Tongue (tissue), 3 donors: ENCODE measurements at places on chromosomes 2 and 18.

DNA sequence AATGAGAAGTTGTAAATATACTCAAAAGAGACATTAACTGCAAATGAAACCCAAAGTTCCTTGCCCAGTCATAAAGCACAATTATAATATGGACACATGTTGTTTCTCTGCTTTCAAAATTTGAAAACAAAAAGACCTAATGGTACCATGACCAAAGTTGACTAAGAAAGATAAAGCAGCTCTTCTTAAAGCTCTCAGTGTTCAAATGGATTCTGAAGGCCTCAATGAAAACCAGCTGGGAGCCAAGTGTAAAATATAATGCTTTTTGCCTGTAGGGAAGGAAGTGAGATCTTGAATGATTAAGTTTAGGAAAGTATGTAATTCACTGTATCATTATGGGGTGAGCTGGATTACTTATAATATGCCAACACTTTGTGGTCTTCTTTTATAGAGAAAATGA lies 178.6 kb downstream of the SATB2 start:
- DNase-seq = no peak

- DNase-seq = peak; percentile 91
Measured at GRCh38 chr2:23584054-23584745, 199.2 kb downstream of the KLHL29 start.

GRCh38 chr2:217000406-217000805 lies 140.5 kb upstream of the TNP1 start:
- DNase-seq = no peak

DNA sequence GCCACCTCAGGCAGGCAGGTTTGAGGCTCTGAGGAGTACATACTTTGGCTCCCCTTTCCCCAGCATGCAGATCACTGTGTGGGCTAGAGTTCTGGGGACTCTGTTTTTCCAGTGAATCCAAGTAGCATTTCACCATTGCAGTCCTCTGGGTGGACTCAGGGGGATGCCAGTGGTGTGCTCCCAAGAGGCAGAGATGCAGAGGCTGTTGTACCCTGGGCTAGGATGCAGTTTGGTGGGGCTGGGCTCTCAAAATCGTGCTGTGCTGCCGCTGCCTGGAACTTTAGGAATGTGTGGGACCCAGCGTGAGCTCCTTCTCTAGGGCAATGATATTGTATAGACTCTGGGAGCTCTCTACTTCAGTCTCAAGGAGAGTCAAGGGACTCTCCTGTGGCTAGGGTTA lies 104.9 kb downstream of the MYO3B start:
- no peak for DNase-seq

- no peak for DNase-seq
Measured at GRCh38 chr18:77044866-77045664, 87.5 kb downstream of the MBP start.

- no peak for DNase-seq
Measured at GRCh38 chr2:65944213-65944612, 490.7 kb upstream of the MEIS1 start.

DNA sequence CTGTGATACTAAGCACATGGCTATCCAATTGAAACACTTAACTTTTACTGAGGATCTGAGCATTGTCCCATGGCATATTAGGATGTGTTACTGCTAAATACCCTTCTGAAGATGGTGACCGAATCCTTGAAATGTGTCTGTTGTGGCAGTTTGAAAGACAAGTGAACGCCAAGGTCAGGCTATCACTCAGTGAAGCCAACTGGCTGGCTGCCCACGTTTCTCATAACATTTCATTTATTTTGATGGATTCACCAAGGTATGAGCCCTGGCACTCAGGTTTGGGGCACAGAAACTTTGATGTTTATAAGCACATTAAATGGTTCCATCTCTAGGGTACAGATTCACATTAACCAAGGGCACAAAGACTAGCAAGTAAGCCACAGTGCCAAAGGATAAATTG lies 850.3 kb downstream of the DPP10 start:
- DNase-seq = no peak

- DNase-seq = no peak
Measured at GRCh38 chr18:51491678-51492372, 294.3 kb upstream of the MEX3C start.

DNA sequence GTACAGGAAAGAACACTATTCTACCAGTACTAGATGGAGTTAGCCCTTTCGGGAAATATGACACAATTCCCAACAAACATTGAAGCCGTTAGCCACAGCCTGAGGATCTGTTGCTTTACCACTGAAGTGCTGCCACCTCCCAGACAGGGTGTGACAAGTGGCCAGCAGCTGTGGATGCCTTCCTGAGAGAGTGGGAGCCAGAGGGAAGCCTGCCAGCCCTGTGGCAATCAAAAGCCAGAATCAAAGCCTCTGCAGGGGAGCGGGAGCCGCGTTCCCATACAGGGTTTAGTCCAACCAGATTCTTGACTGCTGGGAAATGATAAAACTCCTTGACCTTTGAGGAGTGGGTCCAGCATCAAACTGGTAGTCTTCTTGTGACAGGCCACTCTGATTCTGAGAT lies 38.0 kb downstream of the SLC4A1AP start:
- DNase-seq = peak; percentile 86

DNA sequence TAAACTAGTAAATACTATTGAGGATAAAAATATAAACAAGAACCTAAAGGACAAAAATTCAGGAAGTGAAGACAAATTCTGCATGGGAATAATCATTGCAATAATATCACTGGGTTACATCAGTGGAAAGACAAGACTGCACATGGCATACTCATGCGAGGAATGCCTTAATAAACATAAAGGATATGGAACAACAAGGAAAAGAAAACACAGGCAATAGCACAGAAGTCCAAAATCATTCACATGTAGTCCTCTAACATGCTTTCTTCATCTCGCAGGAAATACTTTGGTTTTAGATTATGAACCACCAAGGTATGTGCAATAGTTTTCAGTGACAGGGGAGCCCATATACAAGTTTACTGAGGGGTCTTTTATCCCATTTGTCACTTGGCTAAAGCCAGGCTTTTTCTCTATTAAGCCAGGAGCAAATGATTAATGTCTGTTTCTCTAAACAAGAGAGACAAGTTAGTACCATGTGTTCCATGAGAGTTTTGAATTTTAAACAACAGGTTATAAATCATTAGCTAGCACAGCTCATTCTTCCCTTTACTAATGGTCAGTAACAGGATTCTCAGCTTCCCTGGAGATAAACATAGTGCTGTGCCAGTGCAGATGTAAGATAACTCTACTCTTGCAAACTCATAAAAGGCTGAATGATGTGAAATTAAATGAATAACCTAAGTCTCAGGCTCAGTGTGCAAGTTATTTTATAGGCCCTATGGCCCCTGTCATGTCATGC lies 353.6 kb upstream of the FSIP2 start:
- DNase-seq = no peak

- DNase-seq = no peak
Measured at GRCh38 chr2:160125366-160125765, 63.0 kb upstream of the PLA2R1 start.

- peak; percentile 30 for DNase-seq
Measured at GRCh38 chr2:181523756-181524155, 66.6 kb downstream of the ITGA4 start.

DNA sequence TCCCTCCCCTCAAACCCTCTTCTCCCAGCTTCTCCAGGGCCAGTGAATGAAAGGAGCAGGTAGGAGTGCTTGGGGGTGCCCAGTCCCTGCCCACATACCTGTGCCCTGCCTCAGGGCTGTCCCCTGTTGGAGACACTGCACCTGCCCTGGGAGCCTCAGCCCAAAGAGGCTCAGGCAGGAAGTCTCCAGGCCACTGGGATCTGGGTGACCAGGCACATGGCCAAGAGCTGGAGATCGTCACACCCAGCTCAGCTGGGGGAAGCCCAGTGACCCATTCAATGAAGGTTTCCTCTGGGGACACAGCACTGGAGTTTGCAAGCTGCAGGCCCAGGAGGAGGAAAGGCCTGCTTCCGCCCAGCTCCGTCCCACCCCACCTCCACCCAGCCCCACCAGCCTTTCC lies 156.4 kb downstream of the ZFP36L2 start:
- no peak for DNase-seq

DNA sequence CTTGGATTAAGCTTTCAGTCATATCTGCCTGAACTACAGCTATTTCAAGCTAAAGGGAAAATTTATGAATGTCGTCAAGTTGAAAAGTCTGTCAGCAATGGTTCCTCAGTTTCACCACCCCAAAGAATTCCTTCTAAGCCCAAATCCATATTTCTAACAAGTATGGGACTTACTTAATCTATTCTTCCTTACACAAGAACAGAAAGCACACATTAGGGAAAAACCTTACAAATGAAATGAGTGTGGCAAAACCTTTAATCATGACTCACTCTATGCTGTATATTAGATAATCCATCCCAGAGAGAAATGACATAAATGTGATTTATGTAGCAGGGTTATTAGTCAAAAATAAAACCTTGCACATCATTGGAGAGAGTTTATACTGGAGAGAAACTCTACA lies 78.9 kb downstream of the RAB31 start:
- no peak for DNase-seq

DNA sequence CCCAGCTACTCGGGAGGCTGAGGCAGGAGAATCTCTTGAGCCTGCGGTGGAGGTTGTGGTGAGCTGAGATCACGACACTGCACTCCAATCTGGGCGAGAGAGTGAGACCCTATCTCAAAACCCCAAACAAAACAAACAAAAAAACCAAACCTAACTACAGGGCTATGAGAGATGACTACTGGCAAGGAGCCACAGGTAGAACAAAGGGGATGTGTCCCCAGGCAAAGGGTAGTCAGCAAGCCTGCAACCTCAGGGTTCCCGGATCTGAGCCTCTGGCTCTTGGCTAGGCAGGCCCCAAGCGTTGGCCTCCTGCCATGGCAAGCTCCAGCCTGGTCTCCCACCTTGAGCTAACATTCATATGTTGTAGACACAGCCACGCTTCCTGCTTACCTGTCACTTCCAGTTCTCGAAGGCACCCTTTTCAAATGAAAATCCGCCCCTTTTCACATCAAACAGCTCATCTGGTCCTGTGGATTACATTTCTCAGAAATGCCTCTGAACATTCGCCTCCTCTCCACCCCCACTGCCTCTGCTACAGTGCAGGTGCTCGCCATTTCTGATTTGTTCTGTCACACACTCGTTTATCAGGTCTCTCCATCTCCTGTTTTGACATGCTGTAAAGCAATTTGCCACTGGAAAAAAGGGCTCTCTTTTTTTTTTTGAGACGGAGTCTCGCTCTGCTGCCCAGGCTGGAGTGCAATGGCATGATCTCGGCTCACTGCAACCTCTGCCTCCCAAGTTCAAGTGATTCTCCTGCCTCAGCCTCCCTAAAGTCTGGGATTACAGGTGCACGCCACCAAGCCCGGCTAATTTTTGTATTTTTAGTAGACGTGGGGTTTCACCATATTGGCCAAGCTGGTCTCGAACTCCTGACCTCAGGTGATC lies 13.1 kb upstream of the ACTR3 start:
- peak; percentile 59 for DNase-seq

DNA sequence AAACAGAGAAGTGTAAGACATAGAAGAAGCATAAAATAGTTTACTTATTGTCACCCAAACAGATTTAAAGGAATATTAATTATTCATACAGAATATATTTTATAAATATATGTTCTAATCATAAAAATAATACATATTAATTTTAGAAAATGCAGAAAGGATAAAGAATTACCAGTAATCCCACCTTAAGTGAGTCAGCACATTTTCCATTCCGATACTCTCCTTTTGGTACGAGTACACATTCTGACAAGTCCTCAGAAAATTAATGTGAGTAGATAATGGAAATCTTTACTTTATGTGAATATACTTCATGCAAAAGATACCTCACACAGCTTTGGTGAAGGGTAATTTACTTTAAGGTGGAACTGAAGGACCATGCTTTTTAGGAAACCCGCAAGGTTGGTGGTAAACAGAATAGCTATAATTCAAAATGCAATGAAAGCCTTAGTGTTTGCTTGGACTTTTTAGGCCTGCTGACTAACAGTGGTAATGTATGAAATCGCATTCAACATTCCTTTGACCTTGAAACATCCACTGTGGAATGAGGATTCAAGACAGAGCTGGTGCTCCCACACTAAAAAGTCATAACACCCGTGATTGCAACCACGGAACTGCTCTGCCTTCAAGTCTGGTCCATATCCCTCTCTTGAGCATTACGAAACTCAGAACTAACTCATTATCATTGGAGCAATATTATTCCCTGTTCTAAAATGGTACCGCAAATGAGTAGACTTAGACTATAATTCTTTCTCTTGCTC lies 28.1 kb upstream of the HTR2B start:
- no peak for DNase-seq

DNA sequence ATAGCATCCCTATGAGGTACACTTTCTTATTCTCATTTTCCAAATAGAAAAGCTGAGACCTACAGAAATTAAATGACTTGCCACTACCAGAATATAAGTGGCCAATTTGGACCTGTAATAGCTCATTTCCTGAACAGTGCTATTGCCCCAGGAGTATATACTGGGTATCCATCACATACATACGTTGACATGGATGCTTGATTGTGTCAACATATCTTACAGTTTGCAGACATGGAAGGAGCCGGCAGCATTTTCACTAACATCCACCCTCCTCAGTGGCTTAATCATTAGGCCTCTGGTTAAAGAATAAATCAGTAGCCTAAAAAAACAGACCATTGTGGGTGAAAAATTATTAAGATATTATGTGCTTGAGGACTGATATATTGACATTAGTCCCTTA lies 829.3 kb downstream of the LRP1B start:
- DNase-seq = no peak

DNA sequence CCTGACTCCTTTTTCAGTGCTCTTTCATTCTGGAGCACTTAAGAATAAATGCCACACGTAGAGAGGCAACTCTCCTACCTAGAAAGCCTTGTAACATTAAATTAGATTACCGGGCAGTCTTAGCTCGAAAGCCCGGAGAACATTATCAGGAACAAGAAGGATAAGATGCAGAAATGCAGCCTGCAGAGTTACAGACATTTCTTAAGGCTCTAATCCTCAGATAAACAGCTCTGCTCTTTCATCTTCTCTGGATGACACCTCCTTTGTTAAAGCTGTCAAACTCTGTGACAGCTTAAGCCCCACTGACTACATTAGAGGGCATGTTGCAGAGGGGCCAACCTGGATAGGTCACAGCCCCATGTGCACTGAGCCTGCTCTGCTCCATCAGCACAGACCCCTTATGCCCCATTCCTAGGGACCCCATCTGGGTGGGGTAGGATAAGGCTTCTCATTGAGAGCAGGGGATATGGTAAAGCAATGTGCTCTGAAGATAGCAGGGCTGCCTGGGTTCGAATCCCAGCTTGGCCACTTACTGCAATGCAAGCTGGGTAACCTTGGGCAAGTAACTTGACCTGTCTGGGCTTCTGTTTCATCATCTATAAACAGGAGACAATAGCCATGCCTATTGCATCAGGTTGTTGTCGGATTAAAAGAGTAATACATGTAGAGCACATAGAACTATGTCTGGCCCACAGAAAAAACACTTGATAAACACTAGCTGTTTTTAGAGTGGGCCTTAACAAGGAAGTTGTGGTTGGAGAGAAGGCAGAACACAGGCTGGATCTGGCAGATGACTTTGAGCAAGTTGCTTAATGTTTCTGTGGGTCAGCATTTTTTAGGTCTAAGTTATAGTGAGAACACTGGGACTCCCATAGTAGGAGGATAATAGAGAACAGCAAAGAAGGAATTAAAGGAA lies 111.4 kb downstream of the THNSL2 start:
- DNase-seq = peak; percentile 14

GRCh38 chr2:227188292-227188691 lies 23.9 kb downstream of the COL4A3 start:
- DNase-seq = peak; percentile 20
